HuH-7 (cell line): ENCODE measurements at places on chromosomes 12 and 14.

DNA sequence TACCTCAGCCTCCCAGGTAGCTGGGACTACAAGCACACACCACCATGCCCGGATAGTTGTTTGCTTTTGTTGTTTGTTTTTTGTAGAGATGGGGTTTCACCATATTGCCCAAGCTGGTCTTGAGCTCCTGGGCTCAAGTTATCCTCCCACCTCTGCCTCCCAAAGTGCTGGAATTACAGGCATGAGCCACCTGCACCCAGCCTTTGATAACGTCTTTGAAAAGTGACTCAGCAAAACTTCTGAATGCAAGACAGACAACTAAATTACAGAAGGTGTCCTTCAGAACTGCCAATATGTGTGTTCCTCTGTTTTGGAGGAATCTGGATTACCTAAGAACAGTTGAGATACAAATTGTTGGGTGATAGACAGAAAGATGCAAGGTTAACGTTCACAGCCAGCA lies 99.8 kb downstream of the ESR2 start:
- no peak for DNase-seq

- no peak for DNase-seq
Observed at GRCh38 chr14:50602035-50602434, 42.1 kb downstream of the ATL1 start.

GRCh38 chr12:23096321-23096720 lies 471.4 kb downstream of the ETNK1 start:
- DNase-seq: no peak

- peak; percentile 40 for DNase-seq
Observed at GRCh38 chr12:112013601-112014402, 576 bp downstream of the ERP29 start.

DNA sequence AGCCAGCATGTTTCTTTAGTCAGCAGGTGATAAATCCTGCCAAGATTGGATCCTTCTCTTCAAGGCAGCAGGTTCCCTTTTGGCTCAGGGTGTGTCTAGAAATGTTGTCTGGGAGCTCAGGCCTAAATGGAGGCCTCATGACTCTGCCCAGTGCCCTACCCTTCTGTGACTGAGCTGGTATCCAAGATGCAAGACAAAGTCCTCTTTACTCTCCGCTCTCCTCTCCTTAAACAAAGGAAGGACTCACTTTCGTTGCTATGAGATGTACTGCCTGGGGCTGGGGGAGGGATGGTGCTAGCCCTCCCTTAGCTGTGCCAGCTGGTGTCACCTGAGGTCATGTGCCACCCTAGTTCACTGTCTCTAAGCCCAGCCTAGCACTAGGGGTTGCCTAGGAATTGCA lies 13.8 kb upstream of the TMPRSS12 start:
- no peak for DNase-seq

DNA sequence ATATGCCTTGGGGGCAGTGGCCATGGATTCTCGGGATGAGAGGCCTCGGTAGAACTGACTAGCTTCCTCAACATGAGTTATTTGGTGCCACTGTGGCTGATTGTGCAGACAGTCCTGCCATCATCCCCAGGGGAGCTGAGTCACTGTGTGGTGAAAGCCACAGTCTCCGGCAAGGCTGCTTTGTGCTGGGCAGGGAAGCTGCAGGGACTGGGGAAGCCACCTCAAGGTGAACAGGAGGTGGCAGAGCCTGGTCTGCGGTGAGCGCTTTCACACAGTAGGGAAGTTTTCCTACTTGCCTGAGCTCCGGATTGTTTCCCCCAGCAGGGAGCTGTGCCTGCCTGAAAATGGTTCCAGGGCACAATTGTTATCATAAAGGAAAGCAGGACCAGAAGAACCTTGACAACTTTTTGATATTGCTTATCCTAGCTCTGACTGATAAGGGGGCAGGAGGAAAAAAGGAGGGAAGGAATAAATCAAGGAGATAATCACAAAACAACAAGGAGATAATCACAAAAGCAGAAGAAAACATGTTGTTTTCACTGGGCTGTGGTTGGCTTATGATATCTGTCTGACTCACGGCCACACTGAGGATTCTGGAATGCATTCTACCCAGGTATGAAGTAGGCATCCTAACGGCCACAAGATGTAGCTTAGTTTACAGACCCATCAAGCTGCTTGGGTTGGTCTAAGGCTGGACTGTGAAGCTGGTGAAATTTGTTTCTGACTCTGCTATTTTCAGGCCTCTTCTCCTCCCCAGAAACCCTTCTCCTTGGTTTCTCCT lies 32.2 kb upstream of the GNG2 start:
- DNase-seq: no peak

- no peak for DNase-seq
Observed at GRCh38 chr12:3752096-3752709, 706 bp downstream of the CRACR2A start.

DNA sequence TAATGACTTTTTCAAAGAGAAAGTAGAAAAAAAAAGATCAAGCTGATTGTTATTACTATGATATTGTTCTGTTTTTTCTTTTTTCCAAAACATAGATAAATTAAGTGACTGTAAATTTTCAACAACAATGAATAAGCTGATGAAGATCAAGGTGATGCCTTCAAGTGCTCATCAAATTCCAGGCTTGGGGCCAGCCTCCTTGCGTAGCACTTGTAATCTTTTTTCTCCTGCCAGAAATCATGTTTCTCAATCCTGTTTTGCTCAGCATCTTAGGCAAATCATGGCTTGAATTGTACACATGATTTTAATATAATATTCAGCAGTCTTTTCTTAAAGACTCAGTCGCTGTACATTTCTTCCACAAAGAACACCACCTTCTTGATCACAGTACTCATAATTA lies 333.2 kb downstream of the NPAS3 start:
- no peak for DNase-seq

GRCh38 chr14:75496755-75497154 lies 25.5 kb upstream of the BATF start:
- DNase-seq: no peak

GRCh38 chr12:51238037-51238509 lies 553 bp upstream of the DAZAP2 start:
- DNase-seq: no peak

DNA sequence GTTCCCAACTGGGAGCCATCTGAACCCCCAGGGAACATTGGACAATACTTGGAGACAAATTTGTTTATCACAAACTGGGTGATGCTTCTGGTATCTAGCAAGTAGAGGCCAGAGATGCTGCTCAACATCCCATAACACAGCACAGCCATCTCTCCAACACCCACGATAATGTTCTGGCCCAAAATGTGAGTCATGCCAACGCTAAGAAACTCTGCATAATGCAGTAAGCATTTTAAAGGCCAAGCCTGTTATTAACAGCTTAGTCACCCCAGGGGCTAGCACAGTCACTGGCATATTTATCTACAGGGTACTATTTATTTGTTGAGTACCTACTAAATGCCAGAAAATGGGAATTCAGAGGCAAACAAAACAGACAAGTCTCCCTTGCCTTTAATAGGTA lies 873.1 kb upstream of the TMEM132C start:
- no peak for DNase-seq

GRCh38 chr12:726281-727140 lies 25.9 kb upstream of the WNK1 start:
- DNase-seq: no peak

GRCh38 chr12:31250179-31250578 lies 75.8 kb downstream of the SINHCAF start:
- no peak for DNase-seq

DNA sequence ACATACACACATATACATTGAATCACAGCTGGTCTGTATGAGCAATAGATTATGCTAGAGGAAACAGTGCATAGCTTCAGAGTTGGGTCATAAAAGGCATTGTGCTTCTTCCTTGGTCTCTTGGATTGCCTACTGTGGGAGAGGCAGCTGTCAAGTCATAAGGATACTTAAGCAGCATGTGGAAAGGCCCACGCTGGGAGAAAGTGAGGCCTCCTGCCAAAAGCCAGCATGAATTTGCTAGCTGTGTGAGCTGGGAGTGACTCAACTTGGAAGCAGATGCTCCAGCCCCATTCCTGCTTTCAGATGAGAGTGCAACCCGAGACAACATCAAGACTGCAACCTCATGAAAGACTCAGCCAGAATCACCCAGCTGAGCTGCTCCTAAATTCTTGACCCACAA lies 311.9 kb upstream of the TBX3 start:
- DNase-seq: no peak

GRCh38 chr12:31339831-31340622 lies 14.1 kb upstream of the SINHCAF start:
- no peak for DNase-seq

DNA sequence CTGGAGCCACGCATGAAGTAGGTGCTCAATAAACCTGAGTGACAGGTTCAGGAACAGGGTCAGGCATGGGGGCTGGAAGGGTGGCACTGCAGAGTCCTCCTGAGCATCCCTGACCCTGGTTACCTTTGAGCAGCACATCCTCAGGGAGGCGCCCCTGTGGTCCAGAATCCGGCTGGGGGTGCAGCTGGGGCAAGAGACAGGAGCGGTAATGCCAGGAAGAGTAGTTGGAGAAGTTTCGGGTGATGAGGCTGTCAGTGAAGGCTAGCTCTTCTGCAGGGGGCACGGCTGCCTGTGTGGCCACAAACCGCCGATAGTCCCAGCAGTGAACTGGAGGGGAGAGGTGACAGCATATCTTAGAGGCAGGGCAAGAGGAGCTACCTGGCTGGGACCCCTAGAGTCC lies 2.0 kb downstream of the RABGGTA start:
- DNase-seq: no peak

GRCh38 chr12:2853626-2854025 lies 3.2 kb downstream of the TEX52 start:
- peak; percentile 90 for DNase-seq

GRCh38 chr12:52701281-52701680 lies 2.0 kb downstream of the KRT77 start:
- DNase-seq: no peak

DNA sequence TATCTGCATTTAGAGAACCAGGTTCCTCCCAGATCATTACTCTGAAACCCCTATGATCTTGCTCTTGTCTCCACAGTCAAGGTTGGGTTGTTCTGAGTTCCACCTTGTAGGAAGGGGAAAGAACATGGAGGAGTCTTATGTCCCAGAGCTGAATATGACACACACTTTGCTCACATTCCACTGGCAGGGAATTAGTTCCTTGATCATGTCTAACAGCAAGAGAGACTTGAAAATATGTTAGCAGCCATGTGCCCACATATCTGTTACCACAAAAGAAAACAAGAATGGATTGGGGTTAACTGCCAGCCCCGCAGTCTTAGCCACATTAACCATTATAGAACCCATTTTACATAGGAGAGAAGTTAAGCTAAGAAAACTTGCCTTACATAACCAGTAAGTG lies 71.1 kb upstream of the MDM1 start:
- DNase-seq: no peak

GRCh38 chr12:75786070-75786469 lies 245.5 kb downstream of the PHLDA1 start:
- DNase-seq: no peak

- no peak for DNase-seq
Observed at GRCh38 chr12:41545761-41546160, 357.6 kb downstream of the PDZRN4 start.

GRCh38 chr12:49089821-49090773 lies 4.5 kb downstream of the DHH start:
- DNase-seq: no peak

GRCh38 chr12:16610743-16611142 lies 4.8 kb upstream of the LMO3 start:
- DNase-seq: no peak

- DNase-seq: no peak
Observed at GRCh38 chr14:43042408-43042807, 1435.7 kb downstream of the LRFN5 start.

- DNase-seq: no peak
Observed at GRCh38 chr12:128806573-128806972, 17.2 kb downstream of the SLC15A4 start.

DNA sequence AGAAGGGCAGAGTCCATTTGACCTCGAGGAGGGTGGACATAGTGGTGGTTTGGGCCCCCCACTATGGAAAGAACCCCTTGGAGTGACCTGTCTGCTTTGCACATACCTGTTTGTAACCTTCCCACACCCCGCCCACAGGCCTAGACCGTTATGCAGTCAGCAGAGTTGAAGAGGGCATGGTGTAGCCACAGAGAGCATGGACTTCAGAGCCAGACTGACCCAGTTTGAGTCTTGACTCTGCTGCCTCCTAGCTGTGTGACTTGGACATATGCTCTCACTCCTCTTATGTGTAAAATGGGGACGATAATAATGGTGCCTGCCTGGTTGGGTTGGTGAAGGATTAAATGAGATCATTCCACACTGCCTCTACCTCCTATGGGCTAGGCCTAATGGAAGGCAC lies 40.9 kb upstream of the NOS1 start:
- DNase-seq: no peak

GRCh38 chr12:47813511-47814196 lies 6.0 kb downstream of the HDAC7 start:
- DNase-seq: no peak

GRCh38 chr14:94144765-94145164 lies 15.4 kb upstream of the IFI27L2 start:
- DNase-seq: no peak

DNA sequence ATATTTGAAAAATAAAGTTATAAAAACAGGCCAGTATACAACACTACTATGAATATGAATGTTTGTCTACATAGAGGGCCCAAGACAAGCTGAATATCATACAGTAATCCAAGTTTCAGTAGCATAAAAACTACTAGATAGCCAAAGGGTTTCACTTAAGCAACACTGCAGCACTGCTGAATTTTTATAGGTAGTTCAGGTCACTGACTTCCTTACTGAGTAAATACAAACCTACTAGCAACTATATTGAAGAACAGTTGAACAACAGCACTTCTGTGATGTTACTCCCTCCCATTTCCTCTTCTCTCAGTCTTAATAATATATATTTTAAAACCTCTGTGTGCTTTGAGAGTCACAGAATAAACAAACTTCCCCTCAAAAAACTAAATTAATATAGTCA lies 42.7 kb downstream of the GTF2A1 start:
- DNase-seq: peak; percentile 10

GRCh38 chr14:88323523-88324199 lies 592 bp upstream of the KCNK10 start:
- no peak for DNase-seq

- no peak for DNase-seq
Observed at GRCh38 chr12:124608450-124608870, 41.0 kb upstream of the NCOR2 start.

GRCh38 chr12:52518574-52519386 lies 1.4 kb downstream of the KRT5 start:
- DNase-seq: no peak

DNA sequence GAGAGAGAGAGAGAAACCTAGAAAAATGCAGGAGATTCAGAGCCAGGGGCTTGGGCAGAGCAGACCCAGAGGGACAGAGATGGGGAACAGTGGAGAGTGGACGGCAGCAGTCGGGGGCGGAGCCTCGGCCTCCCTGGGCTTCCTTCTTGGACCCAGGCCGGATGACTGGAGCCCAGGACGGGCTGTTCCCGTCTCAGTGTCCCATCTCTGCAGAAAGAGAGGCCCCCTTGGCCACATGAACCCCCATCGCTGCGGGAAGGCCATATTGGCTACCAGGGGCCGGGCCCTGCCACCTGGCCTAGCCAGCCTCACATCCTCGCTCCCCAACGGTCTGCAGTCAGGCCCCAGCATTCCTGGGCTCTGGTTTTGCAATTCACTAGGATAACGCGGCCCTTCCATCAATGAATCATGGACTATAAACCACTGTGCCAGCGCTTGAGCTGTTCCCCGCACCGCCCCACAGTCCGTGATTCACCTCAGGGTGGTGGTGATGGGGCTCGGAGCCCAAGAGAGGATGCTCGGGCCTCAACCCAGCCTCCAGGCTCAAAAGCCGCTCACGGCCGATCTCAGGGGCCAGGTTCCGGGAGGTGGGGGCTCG lies 116.5 kb downstream of the RFLNA start:
- no peak for DNase-seq
